ENCODE measurements at places on chromosomes 3 and 15.
A peak's percentile ranks its signal among the peaks of the same experiment; 100 is the strongest.

DNA sequence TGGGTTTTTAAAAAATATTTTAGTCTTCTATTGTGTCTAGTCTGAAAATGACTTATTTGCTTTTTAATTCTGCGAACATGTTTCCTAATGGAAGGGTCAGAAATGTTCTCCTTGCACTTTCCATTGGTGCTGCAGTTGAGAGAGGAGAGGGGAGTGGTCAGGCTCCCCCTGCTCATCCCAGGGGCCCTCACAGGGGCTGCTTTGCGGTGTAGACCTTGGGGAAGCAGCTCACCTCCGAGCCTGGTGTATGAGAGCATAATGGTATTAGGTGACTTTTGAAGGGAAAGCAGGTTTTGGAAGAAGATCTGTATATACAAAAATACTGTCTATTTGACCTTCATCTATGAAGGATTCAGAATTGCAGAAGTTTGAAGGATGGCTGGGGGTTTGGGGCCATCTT, 28.3 kb downstream of the APBA2 start:
- no peak for DNase-seq

GRCh38 chr3:12141350-12141749, 17.4 kb downstream of the TIMP4 start:
- no peak for DNase-seq

DNA sequence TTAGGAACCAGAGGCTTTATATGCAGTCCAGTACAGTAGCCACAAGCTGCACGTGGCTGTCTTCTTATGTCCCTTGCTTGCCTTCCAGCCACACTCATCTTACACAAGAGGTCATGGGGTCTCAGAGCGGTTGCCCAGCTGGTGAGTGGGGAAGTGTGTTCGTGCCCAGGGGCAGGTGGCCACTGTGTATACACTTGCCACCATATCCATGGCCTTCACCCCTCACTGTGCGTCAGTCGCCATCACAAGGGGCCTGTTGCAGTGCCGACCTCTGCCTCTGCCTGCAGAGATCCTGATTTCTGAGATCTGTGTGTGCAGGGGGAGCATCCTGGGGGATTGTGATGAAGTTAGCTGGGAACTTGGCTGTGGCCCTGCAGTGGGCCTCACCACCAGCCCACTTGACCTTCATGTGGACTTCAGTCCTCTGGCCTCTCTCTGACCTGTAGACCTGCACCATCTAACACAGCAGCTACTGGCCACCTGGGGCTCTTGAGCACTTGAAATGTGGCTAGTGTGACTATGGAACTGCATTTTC, 43.1 kb upstream of the SACM1L start:
- no peak for DNase-seq

GRCh38 chr15:76994001-76994400, 925 bp upstream of the PSTPIP1 start:
- peak; percentile 84 for DNase-seq

DNA sequence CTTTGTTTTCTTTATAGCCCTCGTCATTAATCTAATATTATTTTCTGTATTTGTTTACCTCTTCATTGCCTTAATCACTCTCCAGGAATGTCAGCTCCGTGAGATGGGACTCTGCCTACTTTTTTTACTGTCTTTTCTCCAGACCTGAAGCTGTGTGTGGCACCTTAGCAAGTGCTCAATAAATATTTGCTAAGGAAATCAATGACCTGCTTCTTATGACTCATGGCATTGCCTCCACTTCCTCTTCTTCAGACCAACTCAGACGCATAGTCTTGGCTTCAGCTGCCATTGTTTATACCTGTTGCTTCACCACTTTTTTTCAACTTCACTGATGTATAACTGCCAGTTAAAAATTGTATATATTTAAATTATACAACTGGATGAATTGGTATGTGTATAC, 218.5 kb upstream of the CMC1 start:
- DNase-seq = no peak

GRCh38 chr3:42520906-42521305, 18.5 kb downstream of the VIPR1 start:
- no peak for DNase-seq

DNA sequence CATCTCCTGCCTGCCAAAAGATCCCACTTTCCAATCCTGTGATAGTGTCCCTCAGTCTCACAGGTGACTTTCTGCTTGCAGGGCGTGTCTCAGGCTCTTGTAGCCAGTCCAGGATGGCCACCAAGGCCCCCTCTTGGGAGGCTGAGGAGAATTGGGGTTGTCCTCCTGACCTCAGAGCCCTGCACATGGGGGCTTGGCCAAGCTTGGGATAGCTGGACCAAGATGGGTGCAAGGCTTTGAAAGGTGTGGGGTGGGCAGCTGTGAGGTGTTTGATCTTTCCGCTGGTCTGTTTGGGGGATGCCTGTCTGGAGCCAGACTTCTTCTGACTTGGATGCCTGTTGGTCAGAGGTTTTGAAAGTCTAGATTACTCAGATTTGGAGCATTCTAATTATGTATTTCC, 12.0 kb upstream of the CPNE9 start:
- no peak for DNase-seq

- no peak for DNase-seq
Measured at GRCh38 chr3:61991706-61992105, 381.6 kb downstream of the FEZF2 start.

DNA sequence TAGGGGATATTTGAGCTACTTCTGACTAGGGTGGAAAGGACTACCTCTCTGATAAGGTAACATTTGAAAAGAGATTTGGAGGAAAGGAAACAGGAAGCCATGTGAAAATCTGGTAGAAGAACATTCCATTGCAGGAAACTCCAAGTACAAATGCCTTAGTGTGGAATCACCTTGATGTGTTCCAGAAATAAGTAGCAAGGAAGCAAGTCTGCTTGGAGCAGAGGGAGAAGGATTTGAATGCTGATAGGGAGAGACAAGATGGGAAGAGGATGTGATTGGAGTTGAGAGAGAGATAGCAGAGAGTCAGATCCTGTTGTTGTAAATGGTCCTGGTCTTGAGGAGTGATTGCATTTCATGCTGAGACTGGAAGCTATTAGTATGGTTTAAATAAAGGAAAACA, 335.1 kb upstream of the DCBLD2 start:
- no peak for DNase-seq

DNA sequence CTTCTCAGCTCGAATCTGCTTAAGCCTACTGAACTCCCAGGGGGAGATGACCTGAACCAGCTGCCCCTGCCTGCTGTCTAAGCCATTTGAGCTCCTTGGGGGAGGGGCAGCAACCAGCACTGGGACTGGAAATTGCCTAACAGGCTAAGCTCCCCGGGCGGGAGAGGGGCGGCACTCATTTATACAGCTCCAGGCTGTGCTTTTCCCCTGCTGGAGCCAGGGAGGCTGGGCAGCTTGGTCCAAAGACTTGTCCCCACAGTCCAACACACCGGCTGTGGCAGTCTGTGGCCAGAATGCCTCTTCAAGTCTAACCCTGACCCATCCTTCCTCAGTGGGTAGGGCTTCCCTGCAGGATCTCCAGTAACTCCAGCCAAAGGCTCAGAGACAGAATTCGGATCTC, 1241.5 kb downstream of the ROBO2 start:
- DNase-seq = no peak
